SW 1271 (cell line): ENCODE measurements at places on chromosomes 16 and 17.

DNA sequence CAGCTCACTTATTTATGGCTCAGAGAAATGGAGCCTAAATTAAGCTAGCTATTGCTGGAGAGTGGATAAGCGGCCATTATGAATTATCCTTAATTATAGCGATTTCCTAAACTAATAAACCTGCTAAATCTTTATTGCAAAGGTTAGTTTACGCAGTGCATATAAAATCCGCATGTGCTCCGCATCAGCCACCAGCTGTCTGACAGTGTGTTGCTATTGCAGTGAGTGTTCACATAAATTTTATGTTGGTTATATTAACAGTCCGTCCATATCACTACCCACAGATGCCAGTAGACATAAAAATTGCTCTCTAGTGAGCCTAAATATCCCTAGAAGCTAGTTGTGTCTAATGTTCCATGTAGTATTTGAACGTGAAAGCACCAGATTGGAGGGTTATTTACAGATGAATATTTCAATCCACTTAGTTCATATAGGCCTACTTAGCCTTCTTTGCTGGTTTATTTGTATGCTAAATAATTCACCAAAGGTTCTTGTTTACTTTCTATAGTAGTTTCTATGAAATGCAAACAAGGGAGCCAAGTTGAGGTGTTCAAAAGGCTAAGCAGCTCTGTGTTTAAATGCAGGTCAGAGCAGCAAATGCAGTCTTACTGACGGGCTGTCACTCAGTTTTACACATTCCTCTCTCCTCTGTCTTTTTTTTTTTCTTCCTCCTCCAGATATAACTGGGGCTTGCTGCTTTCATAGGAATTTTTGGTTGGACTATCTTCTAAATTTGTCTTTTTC is 219.1 kb downstream of the IRX3 start:
- no peak for DNase-seq

GRCh38 chr17:17239832-17240231 is 2.9 kb upstream of the FLCN start:
- DNase-seq: no peak

GRCh38 chr16:64151990-64152767 is 969.7 kb downstream of the CDH11 start:
- no peak for DNase-seq

- no peak for DNase-seq
Observed at GRCh38 chr16:2208308-2208707, 2.4 kb downstream of the BRICD5 start.

DNA sequence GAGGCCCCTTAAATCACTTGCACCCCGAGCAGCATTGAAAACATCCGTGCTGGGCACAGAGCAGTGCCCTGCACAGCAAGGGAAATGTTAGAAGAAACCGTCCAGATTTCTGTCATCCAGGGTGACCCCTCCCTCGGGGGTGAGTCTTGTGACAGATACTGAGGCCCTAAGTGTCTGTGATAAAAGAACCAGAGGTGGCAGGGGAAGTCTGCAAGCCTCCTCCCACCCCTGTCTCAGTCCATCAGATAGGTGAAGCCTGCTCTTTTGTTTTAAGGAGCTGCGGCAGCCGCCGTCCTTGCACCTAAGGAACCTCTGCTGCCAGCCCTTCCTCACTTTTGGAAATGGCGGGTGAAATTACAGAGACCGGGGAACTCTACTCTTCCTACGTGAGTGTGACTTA is 845 bp upstream of the NAT9 start:
- DNase-seq: no peak

DNA sequence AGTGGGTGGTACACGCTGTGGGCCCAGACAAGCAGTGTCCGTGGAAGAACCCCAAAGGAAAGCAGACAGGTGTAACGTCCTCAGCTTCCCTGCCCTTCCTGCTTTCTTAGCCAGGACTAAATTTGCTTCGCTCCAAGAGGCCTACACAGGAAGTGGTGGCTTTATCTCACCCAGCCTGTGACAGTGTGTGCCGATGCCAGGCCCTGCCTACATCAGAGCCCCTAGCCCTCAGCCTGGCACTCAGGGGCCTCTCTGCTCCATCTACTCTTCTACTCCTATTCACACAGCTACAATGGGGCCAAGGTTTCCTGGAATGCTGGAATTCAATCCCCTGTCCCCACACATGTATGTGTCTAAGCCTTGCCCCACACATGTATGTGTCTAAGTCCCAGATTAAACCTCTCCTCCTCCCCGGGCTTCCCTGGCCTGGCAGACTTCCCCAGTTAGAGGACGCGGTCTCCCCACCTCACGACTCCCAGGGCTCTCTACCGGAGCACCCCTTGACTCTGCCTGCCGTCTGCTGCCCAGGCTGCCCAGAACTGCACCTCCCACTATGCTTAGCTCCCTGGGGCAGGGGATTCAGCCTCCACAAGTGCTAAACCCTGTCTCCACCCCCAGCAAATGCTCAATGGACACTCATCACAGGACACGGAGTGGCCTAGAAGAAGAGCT is 8.2 kb downstream of the PGAP3 start:
- no peak for DNase-seq

DNA sequence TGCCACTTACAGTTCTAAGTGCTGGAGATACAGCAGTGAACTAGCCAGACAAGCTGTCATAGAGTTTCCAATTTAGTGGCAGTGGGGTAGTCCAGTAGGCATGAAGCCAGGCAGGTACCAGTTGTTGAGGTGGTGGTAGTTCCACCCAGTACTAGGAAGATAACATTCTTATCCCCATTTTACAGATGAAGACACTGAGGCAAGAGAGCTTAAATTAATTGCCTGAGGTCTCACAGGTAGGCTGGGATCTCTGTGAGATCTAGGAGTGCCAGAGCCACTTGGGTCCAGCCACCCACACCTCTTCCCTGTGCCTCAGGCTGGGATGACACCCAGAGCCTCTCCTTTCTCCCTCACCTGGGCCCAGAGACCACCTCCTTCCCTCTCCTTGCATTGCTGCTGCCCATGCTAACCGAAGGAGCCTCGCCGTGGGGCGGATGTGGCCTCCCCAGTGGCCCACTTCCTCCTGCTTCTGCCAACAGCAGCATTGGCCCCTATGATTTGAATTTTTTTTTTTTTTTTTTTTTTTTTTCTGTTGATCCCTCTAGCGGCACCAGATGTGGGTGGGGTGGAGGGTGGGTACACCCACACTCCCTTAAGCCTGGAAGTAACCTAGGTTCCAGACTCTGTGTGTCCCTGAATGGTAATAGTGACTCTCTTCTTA is 114.0 kb downstream of the PRKCB start:
- no peak for DNase-seq

- no peak for DNase-seq
Observed at GRCh38 chr17:79534851-79535727, 75.8 kb downstream of the RBFOX3 start.

GRCh38 chr16:988471-989353 is 7.1 kb downstream of the SOX8 start:
- no peak for DNase-seq

GRCh38 chr17:72937707-72938106 is 154.8 kb downstream of the SLC39A11 start:
- no peak for DNase-seq

DNA sequence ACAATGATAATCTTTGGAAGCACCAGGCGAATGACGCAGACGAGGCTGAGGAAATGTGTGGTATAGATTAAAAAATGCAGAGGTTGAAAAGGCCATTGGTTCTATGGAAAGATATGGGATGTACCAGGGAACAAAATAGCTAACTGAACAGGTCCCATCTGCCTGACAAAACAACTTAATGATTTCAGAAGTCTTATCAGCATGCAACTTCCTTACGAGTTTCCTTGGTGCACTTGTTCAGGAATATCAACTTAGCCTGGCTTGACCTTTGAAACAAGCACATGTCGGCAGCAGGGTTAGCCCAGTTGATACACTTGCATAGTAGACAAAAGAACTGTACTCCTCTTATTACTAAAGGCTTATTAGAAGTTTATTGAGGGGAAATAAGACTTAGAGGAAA is 90.9 kb upstream of the CDH11 start:
- no peak for DNase-seq

DNA sequence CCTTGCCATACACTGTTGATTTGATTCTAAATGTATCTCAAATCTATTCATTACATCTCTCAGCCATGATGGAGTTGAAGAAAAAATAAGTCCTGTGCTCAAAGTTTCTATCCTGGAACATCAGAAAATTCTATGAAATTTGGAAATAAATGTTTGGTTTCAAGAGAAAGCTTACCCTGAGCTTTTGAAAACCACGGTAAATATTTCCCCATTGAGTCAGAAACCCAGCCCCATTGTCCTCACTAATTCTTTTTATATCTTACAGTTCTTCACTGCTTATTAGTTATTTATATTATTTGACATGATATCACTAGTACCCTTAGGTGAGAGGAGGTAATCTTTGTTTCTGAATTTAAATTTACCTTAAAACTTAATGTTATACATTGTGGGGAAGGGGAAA is 128.5 kb downstream of the MRTFB start:
- no peak for DNase-seq

- peak; percentile 70 for DNase-seq
Observed at GRCh38 chr17:17710728-17711541, 29.7 kb downstream of the RAI1 start.

- no peak for DNase-seq
Observed at GRCh38 chr16:73047221-73047535, 750 bp downstream of the ZFHX3 start.

GRCh38 chr17:62194401-62194800 is 129.3 kb upstream of the MED13 start:
- DNase-seq: no peak
